Astrocyte (in vitro differentiated cells and primary cell): ENCODE measurements at places on chromosomes 7 and 10. TPM values are rescaled to one million over a fixed set of nuclear protein-coding genes. Genes with fewer than 3 reads are reported as not detected.
A peak's percentile ranks its signal among the peaks of the same experiment; 100 is the strongest.

DNA sequence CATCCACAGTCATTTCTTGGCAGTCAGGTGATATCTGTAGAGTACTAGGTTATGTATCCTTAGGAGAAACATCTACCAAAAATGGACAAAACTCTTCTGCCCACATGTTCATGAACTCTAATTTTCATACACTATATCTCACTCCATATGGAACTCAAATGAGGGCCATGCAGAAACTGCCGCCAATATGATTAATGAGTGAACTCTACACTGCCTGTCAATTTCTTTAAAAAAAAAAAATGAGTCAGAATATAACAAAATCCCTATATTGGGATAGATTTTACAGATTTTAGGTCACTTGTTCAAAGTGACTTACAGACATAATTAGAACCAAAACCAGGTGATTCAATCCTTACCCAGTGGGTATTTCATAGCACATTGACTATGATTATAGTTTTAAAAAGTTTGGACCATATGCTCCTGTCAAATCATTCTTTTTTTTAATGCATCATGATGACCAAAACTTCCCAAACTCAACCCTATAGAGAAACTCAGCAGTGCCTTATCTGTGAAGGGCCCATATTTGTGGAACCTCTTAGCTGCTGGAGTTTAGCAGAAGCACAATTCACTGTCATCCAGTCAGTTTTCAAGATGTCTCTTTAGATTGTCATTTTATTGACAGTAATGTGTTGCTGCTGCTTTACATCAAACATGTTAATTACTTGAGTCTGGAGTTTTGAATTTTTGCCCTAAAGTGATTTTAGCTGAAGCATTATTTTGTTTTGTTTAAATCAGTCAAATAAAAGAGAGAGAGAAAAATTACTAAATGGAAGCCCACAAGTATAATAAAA, 11.1 kb downstream of the LRRN3 start:
- DNase-seq: no peak

The FRMPD2 gene
- total RNA-seq: 0.39 and 0.43 TPM in 2 replicates

DNA sequence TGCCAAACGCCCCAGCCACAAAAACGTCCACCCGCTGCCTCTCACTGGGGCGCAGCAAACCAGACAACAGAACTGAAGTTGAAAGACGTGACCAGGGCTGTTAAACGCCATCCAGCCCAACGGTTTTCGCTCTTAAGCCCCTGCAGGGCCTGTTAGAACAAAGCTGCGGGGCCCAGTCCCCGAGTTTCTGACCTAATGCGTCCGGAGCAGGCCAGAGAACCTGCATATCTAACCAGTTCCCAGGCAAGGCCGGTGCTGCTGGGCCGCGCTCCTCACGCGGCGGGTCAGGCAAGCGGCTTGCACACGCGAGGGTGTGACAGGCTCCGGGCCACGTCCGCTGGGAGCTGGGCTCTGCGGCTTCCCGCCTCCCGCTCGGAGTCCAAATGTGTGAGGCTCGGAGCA, 87.0 kb downstream of the PTPRN2 start:
- no peak for DNase-seq

DNA sequence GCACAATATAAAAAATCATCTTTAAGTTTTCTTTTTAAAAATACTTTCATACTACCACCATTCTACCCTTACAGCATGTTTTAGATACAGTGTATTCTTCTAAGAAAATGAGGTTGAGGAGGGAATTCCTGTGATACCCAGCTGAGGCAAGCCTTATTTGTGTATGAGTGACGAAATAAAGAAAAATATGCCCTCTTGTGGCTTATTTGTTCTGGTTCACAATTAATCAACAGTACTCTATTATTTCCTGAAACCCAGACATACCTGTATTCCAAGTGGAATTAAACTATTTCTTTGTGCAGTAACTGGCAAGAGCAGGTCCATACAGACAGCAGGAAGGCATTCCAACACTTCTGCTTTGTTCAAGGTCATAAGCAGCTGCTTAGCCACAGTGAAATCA, 4.5 kb upstream of the SEMA3D start:
- DNase-seq: peak; percentile 21

DNA sequence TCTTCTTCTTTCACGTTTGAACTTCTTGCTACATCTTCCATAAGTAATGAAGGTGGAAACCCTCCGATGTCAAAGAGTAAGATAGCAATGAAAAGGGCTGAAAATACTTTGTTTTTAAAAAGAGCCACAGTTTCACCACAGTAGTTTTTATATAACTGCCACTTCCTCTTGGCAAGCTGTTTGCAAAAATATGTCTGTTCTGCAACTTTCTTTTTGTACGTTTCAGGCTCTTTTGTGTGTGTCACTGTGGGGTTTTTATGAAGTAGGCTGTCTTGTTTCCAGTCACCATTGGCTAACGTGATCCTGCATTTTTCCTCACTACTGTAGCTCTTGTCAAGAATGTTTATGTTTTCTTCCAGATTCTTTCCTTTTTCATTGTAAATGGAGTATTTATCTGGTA, 55.6 kb downstream of the SLC16A9 start:
- peak; percentile 31 for DNase-seq

The FAM241B gene
- total RNA-seq: 3.1 and 4.4 TPM in 2 replicates

DNA sequence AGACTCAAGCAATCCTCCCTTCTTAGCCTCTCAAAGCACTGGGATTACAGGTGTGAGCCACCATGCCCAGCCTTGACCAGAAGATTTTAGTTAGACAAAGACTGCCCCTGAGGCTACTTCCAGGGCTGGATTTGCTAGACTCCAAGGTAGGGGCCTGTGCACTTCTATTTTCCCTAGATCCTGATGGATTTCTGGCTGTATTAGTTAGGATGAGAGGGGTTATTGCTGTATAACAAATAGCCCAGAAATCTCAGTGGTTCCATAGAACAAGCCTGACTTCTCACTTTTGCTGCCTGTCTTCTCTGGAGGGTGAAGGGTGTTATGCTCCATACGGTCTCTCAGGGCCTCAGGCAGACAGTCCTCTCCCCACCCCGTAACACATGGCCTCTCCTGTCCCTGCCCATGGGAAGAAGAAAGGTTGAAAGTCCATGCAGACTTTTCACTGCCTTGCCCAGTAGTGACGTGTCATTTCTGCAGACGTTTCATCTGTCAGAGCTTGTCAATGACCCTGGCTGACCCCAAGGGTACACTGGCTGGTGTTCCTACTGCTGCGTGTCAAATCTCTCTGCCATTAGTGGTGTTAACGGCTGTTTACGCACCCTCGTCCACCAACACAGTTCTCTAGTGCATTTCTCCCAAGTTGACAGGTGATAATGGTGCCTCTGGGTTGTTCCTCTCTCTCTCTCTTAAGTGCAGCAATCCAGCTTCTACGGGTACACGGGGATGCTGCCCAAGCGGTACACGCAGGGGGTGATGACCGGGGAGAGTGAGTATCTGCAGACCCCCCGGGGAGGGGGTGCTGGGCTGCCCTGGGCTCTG, 11.6 kb downstream of the SLC29A4 start:
- DNase-seq: no peak

DNA sequence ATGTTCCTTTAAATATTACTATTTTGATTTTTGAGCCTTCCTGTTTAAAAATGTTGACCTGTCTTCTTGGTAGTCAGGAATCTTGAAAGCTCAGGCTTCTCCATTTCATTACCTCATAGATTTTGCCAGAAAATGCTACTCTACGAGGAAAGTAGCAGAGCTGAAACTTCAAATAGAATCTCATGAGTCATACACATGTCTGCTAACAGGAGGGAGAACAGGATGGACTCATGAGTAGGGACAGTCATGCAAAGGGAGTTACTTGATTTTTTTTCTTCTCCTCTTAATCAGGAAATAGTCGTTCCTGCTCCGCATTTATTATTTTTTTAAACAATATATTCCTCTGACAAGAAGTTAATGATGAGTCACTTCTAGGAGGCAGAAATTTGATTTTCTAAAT, 37.0 kb upstream of the MINDY3 start:
- peak; percentile 27 for DNase-seq

DNA sequence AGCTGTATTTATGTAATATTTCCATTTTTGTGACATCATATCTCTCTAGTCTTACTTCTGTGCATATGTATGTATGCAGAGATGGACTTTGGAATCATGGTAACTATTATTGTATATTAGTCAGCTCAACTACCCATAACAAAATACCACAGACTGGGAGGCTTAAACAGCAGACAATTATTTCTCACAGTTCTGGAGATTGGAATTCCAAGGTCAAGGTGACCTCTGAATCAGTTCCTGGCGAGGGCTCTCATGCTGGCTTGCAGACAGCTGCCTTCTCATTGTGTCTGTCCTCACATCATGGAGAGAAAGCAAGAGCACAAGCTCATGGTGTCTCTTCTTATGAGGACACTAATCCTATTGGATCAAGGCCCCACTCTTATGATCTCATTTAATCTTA, 79.1 kb downstream of the RAMP3 start:
- DNase-seq: peak; percentile 57

GRCh38 chr7:51224811-51225595, 91.6 kb downstream of the COBL start:
- no peak for DNase-seq

- no peak for DNase-seq
Observed at GRCh38 chr10:78567680-78568455, 500.9 kb upstream of the ZMIZ1 start.

GRCh38 chr7:157008206-157009169, 2.0 kb downstream of the MNX1 start:
- no peak for DNase-seq

DNA sequence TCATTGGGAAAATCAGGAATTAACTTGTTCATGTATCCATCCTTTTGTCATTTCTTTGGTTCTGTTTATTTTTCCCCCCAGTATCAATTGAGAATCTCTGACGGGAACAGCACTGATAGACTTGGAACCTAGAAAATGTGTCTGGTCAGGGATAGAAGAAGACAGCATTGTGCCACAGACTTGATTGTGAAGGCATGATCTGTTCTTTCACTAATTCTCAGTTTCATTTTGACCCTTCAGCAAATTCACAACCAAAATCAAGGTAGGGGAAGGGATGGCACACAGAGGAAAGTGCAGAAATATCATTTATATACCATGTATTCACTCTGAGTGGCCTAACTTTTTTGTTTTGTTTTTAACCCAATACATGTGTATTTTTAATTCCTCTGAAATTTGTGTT, 106.8 kb downstream of the WNT2 start:
- DNase-seq: no peak

The SPAM1 gene
- not detected in 2 replicates for total RNA-seq

DNA sequence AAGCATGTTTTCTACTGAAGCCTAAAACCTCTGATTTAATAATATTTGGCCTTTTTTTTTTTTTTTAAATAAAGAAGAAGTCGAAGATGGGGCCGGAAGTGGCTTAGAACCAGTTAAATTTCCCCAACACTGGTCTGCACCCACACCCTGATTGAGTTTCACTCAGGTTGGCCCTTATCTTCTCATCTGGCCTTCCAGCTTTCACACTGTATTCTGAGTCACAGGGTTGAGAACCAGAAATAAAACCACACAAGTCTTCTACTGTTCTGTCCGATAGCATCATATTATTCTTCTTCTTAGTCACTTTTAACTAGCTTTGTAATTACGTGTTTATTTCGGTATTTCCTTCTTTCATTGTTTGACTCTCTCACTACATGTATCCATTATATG, 9.9 kb downstream of the ZNF365 start:
- peak; percentile 98 for DNase-seq

The FGFR2 gene
- total RNA-seq: 10.6 and 11.8 TPM in 2 replicates

DNA sequence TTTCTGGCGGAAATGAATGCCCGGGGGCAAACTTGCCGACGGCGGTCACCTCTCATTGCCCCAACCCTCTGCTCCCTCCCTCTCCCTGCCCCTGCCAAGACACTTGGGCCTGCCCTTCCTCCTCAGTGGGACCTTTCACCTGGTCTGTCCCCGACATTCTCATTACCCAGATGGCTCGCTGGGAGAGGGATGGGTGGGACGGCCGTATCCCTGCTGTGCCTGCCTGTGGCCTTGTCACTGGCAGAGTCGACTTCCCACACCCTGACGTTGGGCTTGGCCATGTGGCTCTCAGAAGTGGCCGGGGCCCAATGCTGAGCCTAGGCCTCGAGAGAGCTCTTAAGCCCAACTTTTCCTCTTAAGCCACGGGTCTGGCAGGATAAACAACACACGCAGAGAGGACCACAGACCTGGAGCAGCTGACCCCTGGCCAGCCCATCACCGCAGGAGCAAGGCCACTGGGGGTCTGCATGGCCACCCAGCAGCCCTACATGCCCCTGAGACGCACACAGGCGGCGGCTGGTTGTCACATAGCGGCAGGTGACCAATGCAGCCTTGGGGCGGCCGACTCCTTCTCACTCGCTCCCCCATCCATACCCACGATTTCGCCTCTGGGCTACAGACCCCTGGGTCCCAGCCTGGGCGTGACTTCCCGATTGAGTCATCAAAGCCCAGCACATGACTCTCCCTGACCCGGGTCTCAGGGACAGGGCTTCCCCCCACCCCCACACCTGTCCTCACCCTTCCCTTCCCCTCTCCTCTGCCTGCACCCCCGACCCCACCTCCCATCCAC, 40.1 kb downstream of the SLC29A4 start:
- DNase-seq: no peak

GRCh38 chr7:114084472-114085312, 165.9 kb upstream of the PPP1R3A start:
- DNase-seq: peak; percentile 21

DNA sequence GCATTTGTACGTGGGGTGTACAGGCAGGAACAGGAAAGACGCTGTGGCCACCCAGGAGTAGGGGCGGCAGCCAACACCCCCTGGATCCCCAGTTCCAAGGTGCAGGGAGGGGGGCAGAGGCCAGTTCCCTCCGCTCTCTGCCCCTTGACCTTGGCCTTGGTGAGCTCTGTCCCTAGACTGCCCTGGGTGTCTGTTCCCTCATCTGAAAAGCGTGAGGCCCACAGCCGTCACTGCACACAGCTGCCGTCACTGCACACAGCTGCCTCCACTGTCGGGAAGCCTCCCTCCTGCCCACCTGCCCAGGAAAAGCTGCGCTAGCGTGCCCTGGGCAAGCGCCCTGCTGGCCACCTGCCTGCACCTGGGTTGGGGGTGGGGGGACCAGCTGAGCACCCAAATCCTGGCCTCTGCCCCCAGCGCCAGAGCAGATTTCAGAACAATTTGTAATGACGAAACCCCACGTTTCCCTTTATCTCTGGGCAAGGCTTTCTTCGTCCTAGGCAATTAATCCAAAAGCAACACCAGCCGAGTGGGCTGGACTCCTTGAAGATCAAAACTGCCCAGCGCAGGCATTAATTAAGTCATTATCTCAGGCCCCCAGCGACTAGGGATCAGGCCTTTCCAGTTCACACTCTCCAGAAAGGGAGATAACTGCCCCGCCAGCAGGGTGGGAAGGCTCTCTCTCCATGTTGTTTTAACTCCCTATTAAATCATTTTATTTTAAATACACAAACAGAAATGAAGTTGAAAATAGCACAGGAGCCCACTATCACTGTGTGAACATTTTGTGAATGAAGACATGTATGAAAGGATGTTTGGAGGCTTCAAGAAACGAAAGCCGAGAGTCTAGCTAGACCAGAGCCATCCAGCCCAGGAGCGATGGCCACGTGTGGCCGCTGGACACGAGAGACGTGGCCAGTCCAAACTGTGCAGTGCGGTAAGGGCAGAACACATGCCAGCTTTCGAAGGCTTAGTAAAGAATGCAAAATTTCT, 4.0 kb upstream of the PDGFA start:
- no peak for DNase-seq

GRCh38 chr10:110419265-110419664, 78.4 kb upstream of the DUSP5 start:
- DNase-seq: no peak

The TRDMT1 gene
- 5.9 and 6.3 TPM in 2 replicates for total RNA-seq

- DNase-seq: no peak
Observed at GRCh38 chr7:6567886-6568285, 9.4 kb upstream of the ZDHHC4 start.

GRCh38 chr7:129136887-129137642, 7.4 kb upstream of the TSPAN33 start:
- DNase-seq: no peak

The DNAJC1 gene
- total RNA-seq: 66.8 and 67.1 TPM in 2 replicates

- DNase-seq: no peak
Observed at GRCh38 chr7:29193316-29194205, 1.0 kb upstream of the CHN2 start.
